Transverse colon (tissue), 4 donors: ENCODE measurements at places on chromosomes 5 and 9. TPM values are rescaled to one million over a fixed set of nuclear protein-coding genes. Genes with fewer than 3 reads are reported as not detected.

GRCh38 chr5:54159153-54159892 is 151.1 kb downstream of the ARL15 start:
- no peak for DNase-seq

DNA sequence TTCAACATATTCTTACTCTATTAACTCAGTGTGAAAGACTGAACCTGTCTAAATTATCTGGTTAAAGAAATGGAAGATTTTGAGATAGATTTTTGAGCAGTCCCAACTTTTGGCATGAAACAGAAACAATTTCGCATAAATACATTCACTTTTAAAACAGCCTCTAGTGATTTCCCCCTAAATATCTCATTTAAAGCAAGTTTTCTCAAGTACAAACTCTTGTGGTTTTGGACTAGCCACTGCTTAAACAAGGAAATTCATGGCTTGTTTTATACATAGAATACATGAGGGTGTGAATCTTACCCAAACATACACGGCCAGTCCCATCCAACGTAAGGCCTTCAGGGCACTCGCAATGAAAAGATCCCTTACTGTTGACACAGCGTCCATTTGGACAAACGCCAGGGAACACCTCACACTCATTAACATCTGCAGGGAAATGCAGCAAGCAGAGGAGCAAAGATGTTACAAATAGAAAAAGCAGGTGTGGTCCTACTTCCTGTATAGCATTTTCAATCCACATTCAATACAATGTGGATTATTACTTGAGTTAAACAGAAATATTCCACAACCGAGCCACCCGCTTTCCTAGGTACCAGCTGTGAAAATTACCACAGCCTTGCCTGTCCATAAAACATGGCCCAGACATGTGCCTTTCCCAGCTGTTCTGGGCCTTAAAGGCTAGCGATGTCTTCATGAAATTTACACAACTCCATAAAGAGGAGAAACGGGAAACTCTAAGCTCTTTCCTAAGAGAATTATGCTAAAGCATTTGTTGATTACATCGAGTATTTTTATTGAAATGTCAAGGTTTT is 188.8 kb downstream of the FBN2 start:
- peak; percentile 66 for DNase-seq

The HACD4 gene
- 1.1 TPM for total RNA-seq

DNA sequence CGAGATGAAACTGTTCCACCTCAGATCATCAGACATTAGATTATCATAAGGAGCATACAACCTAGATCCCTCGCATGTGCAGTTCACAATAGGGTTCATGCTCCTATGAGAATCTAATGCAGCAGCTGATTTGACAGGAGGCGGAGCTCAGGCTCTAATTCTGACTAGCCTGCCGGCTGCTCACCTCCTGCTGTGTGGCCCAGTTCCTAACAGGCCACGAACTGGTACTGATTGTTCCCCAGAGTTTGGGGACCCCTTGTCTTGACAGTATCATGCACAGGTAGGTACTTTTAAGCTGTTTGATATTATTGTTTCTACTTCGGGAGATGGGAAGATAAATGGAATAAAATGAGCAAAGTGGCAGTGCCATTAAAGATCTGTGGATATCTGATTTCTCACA is 66.9 kb downstream of the ZCCHC7 start:
- peak; percentile 18 for DNase-seq

The CAVIN4 gene
- total RNA-seq: 0.48 TPM
